Kidney epithelial cell (primary cell): ENCODE measurements at places on chromosomes 2 and 18. TPM values are rescaled to one million over a fixed set of nuclear protein-coding genes. Genes with fewer than 3 reads are reported as not detected.

DNA sequence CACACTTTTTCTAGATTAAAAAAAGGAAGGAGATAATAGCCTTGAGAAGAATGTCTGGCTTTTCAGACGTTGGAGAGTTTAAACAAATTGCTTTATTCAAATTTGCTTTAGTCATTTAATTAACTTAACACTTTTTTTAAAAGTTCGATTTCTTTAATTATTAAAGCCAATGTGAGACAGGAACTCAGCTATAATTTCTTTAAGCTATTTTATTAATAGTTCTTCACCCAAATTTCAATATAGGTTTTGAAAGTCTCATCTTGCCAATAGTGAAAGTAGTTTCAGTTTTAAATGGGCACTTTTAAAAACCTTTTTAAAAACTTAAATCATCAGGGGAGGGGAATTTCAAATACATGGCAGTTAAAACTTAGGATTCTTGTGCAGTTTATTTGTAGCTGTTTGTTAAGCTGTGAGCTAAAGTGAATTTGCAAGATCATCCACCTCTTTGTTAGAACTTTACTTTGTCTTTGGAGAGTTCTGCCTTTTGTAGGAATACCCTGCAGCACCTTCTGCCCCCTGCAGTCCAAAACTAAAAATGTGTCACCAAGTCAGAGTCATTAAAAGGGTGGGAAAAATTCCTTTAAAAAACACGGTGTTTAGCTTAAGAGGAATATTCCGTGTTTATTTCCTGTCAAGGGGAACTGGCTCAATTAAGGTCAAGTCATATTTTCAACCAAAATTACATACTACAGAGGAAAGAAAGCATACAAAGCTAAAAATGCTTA, 4.6 kb downstream of the TGIF1 start:
- no peak for DNase-seq

The C2orf66 gene
- total RNA-seq, result 0.13 TPM in 1 of 2 replicates, not detected in the other

- DNase-seq, result no peak
These were observed 34.7 kb upstream of the CD226 start for GRCh38 chr18:69982417-69982816.

DNA sequence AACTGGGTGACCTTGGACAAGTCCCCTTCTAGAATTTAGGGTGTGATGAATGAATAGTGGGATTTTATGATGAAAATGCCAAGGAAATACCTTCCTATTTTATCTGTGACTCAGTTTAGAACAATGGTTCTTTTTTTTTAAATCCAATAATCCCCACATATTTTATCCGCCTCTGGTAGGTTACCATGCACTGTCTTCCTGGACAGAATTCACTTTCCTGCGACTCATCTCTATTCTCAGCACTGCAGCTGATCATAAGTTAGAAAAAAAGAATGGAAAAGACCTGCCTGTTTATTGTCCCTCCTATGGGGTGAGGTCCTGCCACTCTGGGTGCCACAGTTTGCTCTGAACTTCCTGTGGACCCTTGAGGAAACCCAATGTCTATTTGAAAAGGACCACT, 73.1 kb downstream of the IRS1 start:
- DNase-seq, result no peak

DNA sequence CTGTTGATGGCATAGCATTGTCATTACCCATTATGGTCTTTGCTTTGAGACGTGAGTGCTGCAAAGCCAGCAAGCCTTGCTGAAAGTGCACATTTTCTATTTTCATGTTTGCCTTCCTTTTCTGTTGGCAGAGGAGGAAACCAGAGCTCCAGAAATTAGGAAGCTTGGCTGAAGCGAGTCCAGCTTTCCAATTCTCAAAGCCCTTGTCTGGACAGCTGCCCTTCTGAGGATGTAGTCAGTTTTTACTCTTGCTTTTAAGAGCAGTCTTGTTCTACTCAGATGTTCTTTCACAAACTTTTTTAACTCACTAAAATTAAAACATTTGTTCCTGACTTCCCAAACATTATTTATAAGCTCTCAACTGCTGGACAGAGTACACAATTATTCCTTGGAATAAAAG, 93.8 kb downstream of the ICOS start:
- DNase-seq, result no peak

- no peak for DNase-seq
These were observed 80.1 kb downstream of the EML4 start for GRCh38 chr2:42249284-42249683.

The CRACDL gene
- total RNA-seq, result 1.4 TPM in 2 replicates

The RGPD4 gene
- total RNA-seq, result not detected in 2 replicates

DNA sequence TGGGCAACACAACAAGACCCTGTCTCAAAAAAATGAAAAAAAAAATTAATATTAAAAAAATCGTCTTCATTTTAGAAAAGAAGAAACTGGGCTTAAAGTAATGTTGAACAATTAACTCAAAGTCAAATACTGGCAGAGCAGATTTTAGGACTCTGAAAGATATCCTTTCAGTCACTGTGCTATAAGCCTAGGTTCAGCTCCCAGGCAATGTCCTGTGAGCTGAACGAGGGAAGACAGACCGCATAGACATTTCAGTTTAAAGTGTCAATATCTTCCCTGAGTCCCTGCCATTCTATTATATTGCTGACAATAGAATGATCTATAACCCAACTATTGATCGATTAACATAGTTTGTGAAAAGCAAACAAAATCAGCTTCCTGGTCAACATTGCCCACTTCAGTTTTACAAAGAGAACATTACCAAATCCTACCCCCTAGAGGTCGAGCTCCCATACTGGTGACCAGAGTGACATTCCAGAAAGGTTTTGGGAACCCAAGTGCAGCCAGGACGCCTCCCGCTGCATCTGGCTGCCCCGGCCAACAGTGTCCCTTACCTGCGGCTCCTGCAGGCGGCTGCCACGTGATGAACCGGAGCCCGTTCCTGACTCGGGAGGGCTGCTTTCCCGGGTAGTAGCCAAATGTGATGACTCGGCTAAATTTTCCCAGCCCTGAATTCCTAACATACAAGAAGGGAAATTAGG, 639 bp downstream of the MRO start:
- DNase-seq, result no peak

GRCh38 chr2:231376857-231377256, 18.7 kb upstream of the B3GNT7 start:
- DNase-seq, result no peak

The RFTN2 gene
- under 0.01 and 0.07 TPM in 2 replicates for total RNA-seq

GRCh38 chr2:138901530-138901929, 121.3 kb upstream of the NXPH2 start:
- DNase-seq, result no peak

- DNase-seq, result no peak
These were observed 5.0 kb downstream of the SPIRE1 start for GRCh38 chr18:12652861-12653401.

The DOK6 gene
- total RNA-seq, result 0.67 and 1.2 TPM in 2 replicates

The L3MBTL4 gene
- total RNA-seq, result 9.8 and 12.5 TPM in 2 replicates

The TFPI gene
- total RNA-seq, result 31.1 and 34.2 TPM in 2 replicates

GRCh38 chr2:107772353-107772752, 54.3 kb upstream of the RGPD4 start:
- no peak for DNase-seq

- no peak for DNase-seq
These were observed 100.8 kb upstream of the ATP5MC3 start for GRCh38 chr2:175282300-175282699.

The CYB5A gene
- 49.8 and 84.1 TPM in 2 replicates for total RNA-seq

The FASTKD2 gene
- 35.8 and 38.4 TPM in 2 replicates for total RNA-seq
